ENCODE measurements at places on chromosomes 7 and 10.

- no peak for DNase-seq
These were observed 12.0 kb upstream of the AUTS2 start for GRCh38 chr7:69586321-69586720.

- DNase-seq: no peak
These were observed 109.9 kb upstream of the EFCAB10 start for GRCh38 chr7:105691082-105691679.

DNA sequence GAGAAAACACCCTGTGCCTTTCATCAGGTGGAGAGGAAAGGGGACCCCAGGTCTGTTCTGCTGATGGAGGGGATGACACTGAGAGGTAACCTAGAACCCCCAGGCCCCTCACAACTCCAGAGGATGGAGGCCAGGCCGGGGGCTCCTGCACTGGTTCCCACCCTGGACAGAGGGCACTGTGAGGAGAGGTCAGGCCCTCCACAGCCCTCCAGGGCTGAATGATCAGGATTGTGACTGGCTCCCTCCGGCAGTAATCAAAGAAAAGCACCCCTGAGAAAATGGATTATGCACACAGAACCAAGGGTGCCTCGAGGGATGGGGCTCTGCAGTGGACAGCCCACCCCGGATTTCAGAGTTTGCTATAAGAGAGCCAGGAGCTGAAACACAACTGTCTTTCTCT lies 502.8 kb downstream of the TCERG1L start:
- DNase-seq: no peak

DNA sequence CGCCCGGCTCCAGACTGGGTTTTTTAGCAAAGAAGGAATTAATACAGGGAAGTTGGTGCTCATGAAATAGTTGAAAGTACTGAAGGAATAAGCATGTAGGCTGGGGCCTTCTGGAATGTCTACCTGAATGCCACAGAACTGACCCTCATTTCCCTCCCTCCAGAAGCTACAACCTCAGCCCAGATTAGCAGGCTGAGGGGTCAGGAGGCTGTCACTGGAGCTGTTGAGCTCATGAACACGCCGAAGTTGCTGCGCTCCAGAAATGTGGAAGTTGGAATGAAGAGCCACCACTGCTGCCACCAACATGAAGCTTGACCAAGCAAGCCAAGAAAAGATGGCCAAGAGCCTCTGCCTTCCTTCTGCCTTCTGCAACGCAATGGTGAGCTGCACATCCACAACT lies 52.2 kb upstream of the KMT2E start:
- DNase-seq: no peak

GRCh38 chr10:101428036-101428435 lies 74.1 kb downstream of the BTRC start:
- DNase-seq: no peak

DNA sequence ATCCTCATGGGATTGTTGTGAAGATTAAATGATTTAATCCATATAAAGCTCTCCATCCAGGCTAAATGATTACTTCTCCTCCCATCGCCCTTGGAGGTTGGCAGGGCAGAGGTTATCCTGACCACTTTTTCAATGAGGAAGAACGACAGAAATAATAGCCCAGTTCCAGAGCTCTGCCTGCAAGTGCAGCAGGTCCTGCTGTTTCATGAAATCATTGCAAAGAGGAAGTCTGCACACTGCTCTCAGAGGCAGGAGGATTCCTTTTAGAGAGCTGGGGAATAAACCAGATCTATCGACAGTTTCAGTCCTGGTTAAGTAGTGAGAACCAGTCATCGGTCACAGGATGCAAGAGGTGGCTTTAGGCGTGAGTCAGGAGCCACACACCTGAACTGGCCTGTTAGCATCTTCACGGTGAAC lies 25.0 kb upstream of the CDH23 start:
- DNase-seq: peak; percentile 26

GRCh38 chr7:93889261-93889660 lies 1.3 kb downstream of the TFPI2 start:
- no peak for DNase-seq

- DNase-seq: no peak
These were observed 26.8 kb downstream of the BET1 start for GRCh38 chr7:93977211-93977950.

GRCh38 chr10:27564880-27565279 lies 60.8 kb downstream of the RAB18 start:
- no peak for DNase-seq

GRCh38 chr7:30925117-30925516 lies 13.5 kb downstream of the AQP1 start:
- DNase-seq: no peak

GRCh38 chr7:12423355-12423996 lies 19.8 kb upstream of the VWDE start:
- no peak for DNase-seq

GRCh38 chr10:56836659-56837058 lies 475.6 kb upstream of the ZWINT start:
- peak; percentile 25 for DNase-seq

- no peak for DNase-seq
These were observed 63.9 kb downstream of the GFRA1 start for GRCh38 chr10:116208956-116209567.

DNA sequence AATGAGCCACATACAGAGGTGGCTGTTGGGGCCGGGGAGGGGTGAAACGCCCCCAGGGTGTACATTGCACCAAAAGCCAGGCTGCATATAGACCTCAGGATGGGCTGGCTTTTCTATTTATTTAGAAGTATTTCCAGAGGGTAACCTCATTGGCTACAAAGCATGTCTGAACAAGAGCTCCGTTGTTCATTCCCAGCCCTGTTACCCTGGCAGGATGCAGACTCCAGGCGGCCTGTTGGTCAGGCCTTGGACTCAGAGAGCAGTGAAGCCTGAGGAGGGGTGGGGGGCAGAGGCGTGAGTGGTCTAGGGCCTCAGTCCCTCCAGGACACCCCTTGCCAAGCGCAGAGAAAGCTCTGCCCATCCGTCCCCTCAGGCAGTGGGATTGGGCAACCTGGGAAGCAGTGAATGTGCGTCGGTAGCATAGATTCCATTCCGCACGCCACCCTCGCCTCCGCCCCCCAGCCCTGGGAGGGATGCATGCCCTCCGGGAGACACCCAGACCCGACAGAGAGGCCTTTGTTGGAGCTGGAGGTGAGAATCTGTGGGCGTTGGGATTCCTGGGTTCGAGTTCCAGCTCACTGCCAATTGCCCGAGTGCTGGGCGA lies 41.9 kb downstream of the TCF7L2 start:
- no peak for DNase-seq

DNA sequence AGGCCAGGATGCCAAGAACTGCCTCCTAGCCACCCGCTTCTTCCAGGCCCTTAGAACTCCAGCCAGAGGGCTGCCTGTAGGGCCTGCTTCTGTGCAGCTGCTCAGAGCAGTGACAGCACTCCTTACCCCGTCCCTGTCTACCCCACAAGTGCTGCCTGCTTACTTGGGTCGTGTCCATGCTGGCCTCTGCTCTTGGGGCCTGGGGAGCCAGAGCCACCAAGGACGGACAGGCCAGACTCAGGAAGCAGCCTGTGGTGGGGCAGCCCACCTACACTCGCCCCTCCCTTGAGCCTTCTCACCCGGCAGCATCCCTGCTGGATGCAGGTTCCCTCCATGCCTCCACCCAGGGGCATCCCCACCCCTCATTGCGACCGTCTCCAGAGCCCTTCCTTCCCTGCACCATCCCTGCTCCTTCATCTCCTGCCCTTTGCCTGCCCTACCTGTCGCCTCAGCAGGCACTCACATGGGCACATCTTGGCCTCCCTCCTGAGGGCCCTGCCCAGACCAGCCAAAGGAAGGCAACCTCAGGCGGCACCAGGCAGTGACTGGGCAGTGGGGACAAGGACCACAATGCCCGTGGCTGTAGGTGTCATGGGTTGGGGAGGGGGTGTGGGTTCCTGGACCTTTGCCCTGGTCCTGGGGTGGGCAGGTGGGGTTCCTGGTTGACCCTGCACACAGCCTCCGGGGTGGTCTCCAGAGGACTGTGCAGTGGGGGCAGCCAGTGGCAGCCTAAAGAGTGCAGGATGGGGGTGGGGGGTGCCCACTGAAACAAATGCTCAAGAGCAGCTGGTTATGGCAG lies 78.0 kb upstream of the TNS3 start:
- DNase-seq: no peak

DNA sequence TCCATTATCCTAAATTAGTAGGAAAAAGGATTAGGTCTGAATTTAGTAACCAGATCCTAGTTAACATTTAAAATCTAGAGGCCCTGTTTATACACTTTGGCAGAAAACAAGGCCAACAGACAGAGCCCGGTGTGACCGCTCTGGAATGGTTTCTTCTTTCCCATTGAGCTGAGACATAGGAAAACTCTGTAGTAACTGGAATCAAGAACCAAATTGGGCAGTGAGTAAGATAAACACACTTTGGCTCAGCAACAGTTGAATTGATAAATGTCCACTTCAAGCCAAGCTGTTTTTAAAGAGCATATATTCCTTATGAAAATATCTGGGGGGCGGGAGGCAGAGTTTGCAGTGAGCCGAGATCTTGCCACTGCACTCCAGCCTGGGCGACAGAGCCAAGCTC lies 343.7 kb upstream of the SEMA3A start:
- DNase-seq: no peak

- DNase-seq: no peak
These were observed 82.2 kb downstream of the MET start for GRCh38 chr7:116754186-116754585.

DNA sequence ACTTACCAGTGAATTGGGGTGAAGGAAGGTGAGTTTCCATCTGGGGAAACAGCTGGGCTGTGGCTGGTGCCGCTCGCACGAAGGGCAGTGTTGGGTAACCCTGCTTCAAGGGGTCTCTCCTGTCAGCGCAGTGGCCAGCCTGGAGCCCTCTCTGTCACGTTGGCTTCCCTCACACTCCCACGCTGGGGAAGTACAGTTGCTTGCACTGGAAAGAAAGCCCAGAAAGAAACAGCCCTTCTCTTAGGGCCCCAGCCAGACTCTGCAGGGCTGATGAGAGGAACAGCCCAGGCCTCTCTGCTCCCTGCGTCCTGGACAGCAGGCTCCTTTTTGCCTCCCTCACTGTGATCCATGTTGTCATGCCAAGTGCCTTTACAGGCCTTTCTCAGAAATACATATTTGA lies 40.3 kb upstream of the TRIM8 start:
- DNase-seq: no peak

DNA sequence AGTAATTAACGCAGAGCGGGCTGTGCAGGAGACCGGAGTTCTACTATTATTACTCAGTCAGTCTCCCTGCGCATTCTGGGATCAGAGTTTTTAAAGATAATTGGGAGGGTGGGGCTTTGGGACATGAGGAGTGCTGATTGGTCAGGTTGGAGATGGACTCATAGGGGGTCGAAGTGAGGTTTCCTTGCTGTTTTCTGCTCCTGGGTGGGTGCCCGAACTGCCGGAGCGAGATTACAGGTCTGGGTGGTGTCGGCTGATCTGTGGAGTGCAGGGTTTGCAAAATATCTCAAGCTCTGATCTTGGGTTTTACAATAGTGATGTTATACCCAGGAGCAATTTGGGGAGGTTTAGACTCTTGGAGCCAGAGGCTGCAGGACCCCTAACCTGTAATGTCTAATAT lies 3.9 kb upstream of the LRRC27 start:
- no peak for DNase-seq

DNA sequence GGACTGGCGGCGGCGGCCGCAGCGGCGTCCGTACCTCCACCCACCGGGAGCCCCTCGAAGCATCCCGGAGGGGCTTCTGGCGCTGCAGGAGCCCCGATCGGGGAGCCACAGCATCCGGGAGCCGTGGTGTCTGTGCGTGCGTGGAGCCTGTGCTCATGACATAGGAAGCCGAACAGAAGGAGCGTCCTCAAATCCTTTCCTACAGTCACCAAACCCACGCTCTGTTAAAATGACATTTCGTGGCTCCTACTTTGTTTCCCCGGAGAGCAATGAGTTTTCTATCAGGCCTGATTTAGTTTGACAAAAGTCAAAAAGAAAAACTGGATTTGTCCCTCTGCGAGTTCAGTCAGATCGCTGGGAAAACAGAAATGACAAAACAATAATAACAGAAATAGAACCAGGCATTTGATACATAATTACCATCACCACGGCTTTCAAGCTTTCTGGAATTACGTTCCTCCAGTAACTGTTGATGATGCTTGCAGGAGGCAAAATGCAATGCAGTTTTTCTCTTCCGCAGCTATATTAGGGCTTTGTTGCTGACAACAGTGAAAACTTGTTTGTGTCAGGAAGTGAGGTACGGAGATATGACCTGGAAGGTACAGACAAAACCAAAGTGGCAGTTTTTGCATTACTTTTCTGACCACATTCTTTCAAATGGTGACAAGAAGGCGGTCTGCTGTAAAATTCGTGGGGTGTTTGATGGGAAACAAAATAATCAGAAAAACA lies 219.3 kb upstream of the MKLN1 start:
- DNase-seq: peak; percentile 35

- DNase-seq: no peak
These were observed 1250.6 kb upstream of the LRRTM3 start for GRCh38 chr10:65675236-65675635.

DNA sequence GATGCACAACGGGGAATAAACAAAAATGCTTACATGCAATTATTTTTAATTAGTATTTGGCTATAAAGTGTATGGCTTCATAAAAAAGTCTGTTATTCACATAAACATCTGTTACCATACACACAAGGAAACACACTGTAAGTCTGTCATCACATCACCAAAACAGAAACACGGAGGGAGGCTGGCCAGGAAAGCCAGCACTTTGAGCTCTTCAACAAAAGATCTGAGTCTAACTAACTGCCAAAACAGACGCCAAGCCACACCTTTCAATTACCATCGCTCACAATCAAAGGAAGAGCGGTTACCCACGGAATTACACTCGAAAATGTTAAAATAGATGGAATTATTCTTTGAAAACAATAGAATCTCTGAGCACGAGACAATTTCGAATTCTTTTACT lies 49.2 kb upstream of the MGMT start:
- no peak for DNase-seq

GRCh38 chr10:88080213-88080612 lies 216.8 kb downstream of the PTEN start:
- peak; percentile 44 for DNase-seq

DNA sequence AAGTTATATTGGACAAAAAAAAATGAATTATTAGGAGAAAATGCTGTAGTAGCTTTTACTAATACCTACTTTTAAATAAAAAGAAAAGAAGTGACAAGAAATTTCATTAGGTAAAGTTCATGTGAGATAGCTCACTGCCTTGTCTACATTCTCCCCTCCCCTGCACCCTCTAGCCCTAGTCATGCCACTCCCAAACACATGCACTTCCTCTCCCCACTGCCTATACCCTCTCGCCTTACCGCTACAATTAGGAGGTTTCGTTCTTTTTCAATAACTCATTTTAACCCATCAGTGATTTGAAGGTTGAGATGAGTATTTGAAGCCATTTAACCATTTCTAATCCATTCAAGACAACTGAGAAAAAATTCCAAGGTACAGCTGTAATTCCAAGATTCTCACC lies 75.3 kb downstream of the HIBADH start:
- DNase-seq: no peak
